T-helper 22 cell (primary cell): ENCODE measurements at places on chromosomes 6 and 20.
A peak's percentile ranks its signal among the peaks of the same experiment; 100 is the strongest.

- no peak for DNase-seq
These were observed 65.9 kb upstream of the CLDN20 start for GRCh38 chr6:155197932-155198331.

DNA sequence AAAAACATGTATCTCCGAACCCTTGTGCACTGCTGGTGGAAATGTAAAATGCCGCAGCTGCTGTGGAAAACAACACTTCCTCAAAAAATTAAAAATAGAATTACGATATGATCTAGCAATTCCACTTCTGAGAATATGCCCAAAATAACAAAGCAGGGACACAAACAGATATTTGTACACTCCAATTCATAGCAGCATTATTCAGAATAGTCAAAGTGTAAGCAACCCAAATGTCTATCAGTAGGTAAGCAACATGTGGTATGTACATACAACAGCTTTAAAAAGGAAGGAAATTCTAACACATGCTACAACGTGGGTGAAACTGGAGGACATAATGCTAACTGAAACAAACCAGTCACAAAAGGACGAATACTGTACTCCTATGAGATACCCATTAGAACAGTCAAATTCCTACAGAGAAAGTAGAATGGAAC lies 5.7 kb upstream of the RAB5IF start:
- DNase-seq: no peak

DNA sequence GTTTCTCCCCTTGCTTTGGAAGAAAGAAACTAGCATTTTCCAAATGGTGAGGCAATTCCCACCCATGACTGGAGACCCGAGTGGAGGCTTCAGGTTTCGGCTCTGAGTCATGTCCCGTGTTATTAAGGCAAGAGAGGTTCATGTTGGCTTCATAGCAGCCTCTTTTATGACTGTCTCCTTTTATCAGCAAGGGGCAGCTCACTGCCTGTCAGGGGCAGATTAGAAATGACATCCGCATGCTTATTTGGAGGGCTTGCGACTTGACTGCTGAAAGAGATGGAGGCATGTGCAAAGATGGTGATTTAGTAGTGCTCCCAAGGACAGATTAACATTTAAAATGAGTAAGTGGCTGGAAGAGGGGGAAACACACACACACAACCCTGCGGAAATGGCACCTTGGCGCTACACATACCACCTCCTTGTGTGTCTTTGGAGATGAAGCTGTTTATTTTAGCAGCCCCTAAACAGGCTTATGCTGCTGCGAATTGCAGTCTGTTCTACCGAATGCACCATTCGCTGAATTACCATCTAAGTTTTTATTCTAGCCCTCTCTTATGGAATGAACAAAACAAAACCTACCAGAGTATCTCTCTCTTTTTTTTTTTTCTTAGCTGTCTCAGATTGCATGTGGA lies 52.1 kb upstream of the VSTM2L start:
- no peak for DNase-seq

DNA sequence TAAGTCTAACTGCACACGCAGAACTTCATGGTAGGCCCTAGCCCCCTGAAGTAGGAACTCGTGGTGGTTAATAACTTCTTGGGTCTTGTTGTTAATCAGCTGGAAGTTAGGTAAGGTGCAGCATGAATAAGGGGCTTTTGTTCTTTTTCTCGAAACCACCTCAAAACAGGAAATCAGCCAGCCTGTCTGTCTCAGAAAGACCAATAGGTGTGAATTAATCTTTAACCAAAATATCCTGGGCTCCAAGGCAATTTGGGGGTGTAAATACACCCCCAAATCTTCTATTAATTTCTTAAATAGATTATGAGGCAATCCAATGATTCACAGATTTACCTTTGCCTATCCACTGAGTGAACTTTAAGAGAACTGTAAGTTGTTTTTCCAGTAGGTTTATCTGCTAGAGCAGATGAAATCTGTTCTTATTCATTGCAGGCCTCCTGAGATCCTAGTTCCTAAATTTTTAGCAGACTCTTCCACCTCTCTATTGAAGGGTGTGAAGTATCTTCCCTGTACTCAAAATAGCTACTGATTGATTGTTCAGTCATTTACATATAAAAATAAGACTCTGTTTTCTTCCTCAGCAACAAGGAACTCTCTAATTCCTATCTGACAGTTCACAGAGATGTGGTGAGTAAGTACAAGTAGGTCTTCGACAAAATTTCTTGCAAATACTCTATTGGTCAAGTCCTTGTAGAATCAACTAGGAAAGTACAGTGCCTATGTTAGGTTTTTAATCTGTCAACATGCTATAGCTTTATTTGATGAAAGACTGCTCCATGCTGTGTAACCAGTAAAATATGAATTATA lies 427.1 kb upstream of the NOX3 start:
- DNase-seq: no peak

DNA sequence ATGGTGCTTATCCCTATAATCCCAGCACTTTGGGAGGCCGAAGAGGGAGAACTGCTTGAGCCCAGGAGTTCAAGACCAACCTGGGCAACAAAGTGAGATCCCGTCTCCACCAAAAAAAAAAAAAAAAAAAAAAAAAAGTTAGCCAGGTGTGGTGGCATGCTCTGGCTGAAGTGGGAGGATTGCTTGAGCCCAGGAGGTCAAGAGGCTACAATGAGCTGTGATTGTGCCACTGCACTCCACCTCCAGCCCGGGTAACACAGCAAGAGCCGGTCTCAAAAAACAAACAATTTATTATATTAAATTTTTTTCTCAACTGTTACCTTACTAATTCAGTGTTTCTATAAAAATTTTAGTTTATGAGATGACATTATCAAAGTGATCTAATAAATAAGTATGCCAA lies 85.4 kb upstream of the MAP7 start:
- no peak for DNase-seq

GRCh38 chr6:126672649-126673048 lies 332.7 kb downstream of the CENPW start:
- DNase-seq: no peak

- DNase-seq: no peak
These were observed 245.3 kb upstream of the FOXQ1 start for GRCh38 chr6:1066449-1067090.

DNA sequence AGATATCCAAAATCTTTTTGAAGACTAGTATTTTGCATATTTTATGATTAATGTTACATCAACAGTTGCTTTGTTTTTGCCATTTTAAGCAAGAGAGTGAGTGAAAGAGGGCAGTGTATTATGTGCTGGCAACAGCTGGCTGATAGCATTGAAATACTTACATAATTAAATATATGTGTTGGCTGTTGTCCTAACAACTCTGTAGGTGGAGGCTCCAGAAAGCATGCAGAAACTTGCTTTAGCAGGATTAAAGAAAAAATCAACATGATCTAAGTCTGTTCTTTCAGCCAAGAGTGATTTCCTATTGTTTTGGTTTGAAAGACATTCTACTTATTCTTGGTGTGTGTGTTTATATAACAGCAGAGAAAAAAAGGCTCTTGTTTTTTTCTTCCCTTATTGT lies 127.5 kb downstream of the CDKAL1 start:
- DNase-seq: no peak

DNA sequence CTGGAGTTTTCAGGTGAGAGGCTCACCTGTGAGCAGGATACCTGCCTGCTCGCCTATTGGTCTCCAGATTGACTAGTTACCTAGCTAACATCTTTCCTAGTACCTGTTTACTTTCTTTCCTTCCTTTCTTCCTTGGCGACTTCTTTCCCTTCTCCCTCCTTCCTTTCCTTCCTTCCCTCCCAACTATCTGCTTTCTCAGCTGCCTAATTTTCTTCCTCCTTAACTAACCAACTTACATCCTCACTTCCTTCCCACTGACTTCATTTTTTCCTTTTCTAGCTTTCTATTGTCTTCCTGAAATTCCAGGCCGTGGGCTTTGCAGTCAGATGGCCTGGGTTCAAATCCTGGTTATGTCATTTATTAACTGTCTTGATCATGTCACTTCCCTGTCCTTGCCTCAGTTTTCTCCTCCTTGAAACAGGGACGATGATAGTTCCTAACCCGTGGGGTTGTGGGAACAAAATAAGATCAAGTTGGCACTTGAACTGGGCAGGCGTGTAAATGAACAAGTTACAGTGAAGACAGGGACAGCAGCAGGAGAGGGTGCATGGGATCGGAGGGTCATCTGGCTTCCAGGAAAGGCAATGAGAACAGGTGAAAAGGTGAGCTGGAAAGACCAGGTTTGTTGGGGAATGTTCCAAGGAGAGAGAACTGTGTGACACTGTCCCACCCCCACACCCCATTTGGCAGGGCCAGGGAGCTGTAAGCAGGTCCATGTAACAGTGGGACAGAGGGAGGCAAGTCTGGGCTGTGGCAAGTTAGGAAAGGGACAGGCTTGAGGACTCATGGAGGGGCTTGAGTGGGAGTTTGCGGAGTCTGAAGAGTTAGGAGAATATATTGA lies 540 bp downstream of the SGK2 start:
- DNase-seq: no peak

DNA sequence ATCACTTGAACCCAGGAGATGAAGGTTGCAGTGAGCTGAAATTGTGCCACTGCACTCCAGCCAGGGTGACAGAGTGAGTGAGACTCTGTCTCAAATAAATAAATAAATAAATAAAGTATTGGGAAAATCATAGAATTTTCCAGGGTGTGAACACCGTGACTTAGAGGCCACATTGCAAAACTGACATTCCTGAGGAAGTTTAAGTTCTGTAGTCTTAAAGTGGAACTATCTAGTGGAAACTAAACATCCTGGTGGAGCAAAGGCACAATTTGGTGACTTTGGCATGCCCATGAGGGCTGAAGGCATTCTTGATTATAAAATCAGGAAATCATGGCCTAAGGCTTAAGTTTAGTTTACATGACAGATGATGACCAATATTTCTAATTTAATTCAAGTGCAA lies 32.7 kb upstream of the MCM3 start:
- no peak for DNase-seq

DNA sequence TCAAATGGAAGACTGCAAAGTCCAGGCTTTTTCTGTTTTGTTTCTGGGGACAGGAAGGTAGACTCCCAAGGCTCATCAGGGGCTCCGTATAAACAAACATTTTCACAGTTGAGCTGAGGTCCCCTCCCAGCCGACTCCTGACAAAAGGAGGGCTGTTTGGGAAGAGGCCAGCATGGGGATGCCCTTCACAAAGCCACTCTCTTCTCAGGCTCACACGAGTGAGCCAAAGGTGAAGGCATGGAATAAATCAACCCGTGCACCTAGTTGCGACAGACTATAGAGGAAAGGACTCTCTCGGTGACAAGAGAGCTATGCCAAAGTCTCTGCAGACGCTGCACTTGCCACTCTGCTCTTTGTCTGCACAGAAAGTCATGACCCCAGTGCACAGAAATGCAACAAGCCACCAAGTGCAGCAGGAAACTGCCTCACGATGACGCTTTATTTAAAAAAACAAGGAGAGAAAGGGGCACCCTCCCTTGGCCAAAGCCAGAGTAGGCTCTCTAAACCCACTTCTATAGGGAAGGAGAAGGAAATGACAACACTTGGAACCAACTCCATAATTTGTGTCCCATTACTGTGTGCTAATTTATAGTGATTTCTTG lies 21.0 kb downstream of the JAG1 start:
- DNase-seq: no peak

DNA sequence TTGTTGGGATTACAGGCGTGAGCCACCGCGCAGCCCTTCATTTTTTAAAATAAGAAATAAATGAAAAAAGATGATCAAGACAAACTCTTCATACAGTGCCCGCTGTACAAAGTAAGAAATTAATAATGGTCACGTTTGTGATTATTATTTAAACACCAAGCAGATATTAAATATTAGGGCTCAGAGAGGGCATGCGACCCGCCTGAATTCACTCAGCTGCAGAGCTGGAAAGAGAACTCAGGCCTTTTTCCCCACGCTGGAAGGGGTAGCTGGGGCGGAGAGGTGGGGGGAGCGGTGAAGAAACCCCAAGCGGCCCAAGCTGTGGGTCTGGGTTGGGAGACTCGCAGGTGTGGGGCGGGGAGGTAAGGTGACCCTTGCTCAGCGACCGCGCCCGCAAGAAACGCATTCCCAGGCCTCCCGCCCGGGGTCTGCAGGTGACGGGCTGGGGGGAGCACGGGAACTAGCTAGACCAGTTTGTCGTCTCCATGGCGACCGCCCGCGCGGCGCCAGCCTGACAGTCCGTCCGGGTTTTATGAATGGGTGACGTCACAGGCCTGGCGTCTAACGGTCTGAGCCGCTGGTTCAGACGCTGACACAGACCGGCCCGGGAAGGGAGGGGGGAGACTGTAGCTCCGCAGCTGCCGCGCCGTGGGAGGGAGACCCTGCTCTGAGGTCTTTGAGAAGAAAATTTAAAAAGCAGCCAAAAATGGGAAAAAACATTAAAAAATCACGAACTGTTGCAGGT lies 1.1 kb upstream of the ID1 start:
- peak; percentile 86 for DNase-seq

- DNase-seq: no peak
These were observed 57.0 kb downstream of the UBE3D start for GRCh38 chr6:83008626-83009025.

DNA sequence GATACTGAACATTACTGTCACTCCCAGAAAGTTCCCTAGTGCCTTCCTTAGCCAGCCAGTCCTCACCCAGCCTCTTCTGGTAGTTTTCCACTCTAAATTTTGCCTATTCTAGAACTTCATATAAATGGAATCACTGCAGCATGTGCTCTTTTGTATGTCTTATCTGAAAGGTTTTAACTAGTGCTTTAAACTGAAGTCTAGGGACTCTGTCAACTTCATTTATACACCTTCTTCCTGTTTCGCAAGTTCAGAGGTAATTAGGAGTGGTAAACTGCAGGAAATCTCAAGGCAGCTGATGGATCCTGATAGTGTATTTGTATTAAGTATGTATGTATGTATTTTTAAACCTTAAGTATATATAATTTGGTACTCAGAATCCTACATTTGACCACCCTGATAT lies 94.3 kb downstream of the TCP11 start:
- no peak for DNase-seq

DNA sequence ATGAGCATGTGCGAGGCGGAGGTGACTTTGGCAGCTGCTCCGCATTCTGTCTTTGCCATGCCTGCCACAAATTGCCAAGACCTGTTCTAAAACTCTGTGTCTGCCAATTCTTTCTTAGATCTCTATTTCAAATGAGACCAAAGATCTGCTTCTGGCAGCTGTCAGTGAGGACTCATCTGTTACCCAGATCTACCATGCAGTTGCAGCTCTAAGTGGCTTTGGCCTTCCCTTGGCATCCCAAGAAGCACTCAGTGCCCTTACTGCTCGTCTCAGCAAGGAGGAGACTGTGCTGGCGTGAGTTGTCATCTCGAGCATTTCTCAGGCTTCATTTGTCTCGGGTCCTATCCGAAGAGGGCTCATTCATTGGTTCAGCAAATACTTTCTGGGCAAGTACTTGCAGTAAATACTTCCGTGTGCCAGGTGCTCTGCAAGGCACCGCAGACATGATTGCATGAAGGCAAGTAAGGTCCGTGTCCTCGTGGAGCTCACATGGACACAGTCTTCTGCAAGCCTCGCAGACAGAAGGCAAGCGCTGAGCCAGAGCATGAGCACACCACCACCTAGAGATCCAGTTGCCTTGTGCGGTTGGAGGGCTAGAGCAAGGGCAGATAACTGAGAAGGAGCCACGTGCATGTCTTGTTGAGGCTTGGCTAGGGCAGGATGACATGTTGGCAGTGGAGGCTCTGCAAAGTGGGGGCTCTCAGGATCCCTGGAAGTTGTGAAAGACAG lies 19.7 kb upstream of the MROH8 start:
- no peak for DNase-seq
